ENCODE measurements at places on chromosomes 16 and 17.

- no peak for DNase-seq
Measured at GRCh38 chr17:58829172-58829637, 73.6 kb downstream of the PPM1E start.

DNA sequence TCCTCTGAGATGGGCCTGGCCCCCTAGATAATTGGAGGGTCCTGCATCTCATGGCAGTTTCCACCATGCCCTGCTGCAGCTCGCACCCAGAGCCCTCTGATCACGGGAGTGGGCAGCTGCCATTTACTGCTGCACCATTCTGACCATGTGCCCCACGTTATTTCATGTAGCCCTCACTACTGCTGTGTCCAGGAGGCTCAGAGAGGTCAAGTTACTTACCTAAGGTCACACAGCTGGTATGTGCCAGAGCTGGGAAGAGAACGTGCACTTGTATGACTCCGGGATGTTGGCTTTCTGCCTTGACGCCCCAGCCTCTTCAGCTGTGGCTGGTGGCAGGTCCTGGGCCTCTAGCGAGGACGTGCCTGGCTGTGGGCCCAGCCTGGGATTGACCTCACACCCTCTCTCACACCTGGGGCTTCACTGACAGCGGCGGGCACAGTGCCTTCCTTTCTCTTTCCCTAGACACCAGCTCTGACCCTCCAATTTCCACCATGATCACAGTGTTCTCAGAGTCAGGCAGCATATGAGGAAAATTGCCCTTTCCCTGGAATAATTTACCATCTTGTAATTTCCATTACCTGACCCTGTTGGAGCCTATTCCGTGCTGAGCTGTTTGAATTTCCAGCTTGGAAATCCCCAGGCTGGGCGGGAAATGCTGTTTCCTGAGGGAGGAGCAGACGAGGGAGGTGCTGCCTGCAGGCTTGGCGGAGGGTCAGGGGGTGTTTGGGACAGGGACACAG is 18.5 kb upstream of the DOC2B start:
- DNase-seq, result no peak

- no peak for DNase-seq
Measured at GRCh38 chr17:4539025-4539424, 16.2 kb downstream of the MYBBP1A start.

GRCh38 chr16:28118637-28119036 is 55.1 kb upstream of the GSG1L start:
- DNase-seq, result no peak

GRCh38 chr16:56357241-56357764 is 68.0 kb downstream of the AMFR start:
- DNase-seq, result no peak

DNA sequence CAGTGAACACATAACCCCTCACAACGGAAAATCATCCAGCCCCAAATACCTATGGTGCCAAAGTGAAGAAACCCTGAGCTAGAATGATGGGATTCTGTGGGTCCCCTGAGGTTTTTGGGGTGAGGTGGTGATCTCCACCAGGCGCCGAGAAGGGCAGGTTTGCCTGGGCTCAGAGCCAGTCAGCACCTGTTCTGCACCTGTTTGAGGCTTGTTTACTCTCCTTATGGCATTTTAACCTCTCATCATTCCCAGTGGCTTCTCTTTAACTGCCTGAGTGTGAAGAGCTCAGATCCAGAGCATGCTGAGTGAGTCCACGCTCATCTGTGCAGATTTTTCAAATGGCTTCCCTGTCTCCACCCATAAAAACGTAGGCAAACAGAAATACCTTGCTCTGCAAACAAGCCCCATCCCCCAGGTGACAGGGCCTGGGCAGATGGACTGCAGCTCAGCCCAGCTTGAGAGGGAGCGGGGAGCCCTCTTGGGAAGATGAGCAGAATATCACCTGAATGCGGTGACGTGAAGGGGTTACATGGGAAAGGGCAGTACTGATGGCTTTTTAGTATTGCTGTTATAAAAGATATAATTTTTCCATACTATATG is 40.1 kb upstream of the CLEC19A start:
- DNase-seq, result no peak

GRCh38 chr16:10205688-10206087 is 23.5 kb upstream of the GRIN2A start:
- DNase-seq, result no peak

DNA sequence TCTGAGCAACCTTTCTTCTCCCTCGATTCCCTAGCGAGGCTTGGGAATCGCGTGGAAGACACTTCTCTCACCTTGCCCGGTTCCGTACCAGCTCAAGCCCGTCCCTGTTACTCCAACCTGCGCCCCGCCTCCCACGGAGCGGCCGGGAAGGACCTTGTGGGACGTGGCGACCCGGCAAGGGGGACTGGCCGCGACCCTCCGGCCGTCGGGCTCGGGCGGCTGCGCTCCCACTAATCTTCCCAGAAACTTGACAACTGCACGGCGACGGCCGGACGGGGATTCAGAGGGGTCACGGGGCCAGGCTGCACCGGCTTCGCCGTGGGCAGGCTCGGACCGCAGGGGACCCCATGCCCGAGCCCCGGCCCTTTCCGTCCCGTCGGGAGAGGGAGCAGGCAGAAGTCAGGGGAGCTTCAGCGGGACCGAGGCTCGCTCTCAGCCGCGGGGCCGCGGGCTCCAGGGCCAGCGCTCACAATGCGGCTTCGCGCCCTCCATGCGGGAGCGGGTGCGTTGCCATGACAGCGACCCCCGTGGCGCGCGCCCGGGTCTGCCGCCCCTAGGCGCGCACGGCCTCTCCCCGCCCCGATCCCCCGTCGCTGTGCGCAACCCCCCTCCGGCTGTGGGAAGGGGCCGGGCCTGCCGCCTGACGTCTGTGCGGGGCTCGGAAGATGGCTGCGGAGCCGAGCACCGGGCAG is at the start of gene SGSM2:
TSS of gene SGSM2 (plus strand) at position 650 of the 692 bp plus-strand sequence. CDS start 188 bp downstream, outside the sequence.
- peak; percentile 18 for DNase-seq

GRCh38 chr17:17822189-17822588 is 14.6 kb downstream of the SREBF1 start:
- DNase-seq, result no peak

DNA sequence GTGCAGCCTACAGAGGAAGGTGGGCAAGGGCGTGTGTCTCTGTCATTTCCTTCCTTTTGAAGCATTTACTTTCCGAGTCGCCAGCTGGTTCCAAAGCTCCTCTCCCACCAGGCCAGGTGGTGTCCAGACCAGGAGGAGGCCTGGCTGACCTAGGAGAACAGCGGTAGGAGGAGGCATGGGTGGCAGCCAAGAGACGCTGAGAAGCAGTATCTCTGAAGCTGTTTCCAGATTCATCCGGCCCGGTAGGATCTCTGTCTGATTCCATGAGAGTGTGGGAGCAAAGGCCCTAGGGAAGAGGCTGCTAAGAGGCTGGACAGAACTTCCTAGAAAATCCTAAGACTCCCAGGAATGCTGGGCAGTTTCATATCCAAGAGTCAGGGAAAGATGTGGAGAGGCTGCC is 20.3 kb downstream of the MEOX1 start:
- DNase-seq, result no peak

- peak; percentile 66 for DNase-seq
Measured at GRCh38 chr17:64491034-64491860, 5.6 kb downstream of the POLG2 start.

Measured in bone marrow (tissue), 2 donors.